Activated T-helper 1 cell treated with anti-CD3 and anti-CD28 coated beads, Interleukin-2, amount 50 U/mL, for 16 hours (primary cell): ENCODE measurements at places on chromosomes 2 and 18.
A peak's percentile ranks its signal among the peaks of the same experiment; 100 is the strongest.

DNA sequence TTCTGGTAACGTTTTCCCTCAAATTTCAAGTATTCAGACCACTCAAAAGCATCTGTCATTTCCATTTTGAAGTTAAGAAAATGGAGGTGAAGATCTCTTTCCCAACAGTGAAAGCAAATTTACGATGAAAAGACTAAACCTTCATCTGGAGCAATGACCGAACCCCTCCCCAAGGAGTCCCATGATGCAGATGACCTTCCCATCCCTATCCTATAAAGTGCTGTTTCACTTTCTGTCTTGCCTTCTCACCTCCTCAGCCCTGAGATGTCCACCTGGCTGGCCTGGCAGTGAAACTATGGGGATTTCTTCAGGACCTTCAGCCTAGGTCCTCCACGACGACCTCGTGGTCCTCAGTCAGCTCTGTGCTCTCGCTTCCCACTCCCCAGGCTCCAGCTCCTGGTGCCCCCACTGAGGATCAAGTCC, 925 bp upstream of the NPC1 start:
- no peak for DNase-seq

DNA sequence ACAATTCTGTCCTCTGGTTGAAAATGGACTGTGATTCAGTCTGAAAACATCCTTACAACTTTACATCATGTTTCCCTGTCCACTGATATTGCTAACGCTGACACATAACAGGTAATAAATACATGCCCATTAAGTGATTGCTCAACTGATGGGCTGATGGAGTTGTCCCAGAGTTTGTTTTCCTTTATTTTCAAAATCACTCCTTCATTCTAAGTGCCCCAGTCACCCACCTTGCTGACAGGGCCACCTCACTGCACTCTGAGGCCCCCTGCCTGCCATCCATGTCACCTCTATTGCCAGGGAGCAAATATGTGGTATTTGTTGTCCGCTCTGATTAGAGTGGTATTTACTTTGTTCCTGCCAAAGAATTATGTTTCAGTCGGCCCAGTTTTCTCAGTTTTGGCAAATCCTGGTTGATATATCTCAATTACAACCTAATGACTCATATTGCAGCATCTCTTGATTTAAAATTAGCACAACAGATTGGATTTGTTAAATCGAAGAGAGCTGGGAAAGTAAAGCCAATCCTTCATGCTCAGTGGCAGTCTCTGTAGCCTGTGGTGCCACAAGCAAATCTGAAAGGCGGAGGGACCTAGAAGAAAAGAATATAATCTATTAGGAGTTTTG, 105.1 kb downstream of the RDH14 start:
- no peak for DNase-seq

GRCh38 chr18:75116809-75117208, 92.1 kb downstream of the PTGR3 start:
- DNase-seq: no peak

DNA sequence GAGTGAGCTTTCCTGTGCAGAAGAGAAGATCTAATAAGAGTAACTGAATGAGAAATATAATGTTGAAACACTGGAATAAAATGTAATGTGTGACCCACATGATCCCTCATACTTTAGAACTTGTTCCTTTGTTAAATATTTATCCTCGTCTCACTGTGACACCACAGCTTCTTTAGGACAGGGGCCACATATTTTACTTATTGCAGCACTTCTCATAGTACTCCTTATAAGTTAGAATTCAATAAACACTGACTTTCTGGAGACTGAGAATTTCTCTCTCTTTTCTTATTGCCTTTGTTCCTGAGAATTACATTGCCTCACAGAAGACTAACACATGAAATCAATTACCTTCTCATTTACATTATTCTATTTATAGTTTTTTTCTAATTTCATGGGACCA, 1234.6 kb upstream of the CHAC2 start:
- no peak for DNase-seq

GRCh38 chr2:219332542-219332941, at the start of gene RESP18:
TSS of gene RESP18 (minus strand) at chr2:219332744.
- no peak for DNase-seq

DNA sequence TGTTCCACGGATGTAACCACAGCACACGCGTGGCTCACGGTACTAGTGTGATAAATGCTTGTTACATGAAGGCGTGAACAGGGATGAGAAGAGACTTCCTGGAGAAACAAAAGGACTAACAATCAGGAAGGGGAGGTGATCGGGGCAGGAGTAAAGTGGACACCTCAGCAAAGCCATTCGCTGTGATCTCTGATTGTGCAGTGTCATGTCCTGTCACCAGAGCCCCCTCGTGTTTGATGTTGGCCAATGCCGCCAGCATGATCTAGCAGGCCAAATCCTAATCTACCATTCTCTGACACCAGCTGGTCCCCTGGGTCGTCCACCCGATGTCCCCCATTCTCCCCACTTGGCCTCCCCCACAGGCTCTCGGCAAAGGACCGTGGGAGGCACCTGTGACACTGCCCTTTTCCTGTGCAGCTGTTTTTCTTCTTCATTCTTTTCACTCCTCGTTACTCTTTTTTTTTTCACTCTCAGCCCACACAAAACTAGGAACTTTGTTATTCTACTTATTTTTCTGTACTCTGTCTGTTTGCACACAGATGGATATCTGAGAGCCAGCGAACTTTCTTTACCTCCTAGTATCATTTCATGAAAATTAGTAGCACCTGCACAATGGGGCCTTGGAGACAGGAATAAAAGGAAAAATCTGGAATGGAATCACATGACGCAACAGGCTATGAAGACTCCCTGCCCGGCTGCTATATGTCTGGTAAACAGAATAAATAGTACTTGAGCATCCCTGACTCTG, 146.8 kb downstream of the TGIF1 start:
- DNase-seq: peak; percentile 21

GRCh38 chr2:46211461-46211860, 85.7 kb upstream of the EPAS1 start:
- DNase-seq: no peak

DNA sequence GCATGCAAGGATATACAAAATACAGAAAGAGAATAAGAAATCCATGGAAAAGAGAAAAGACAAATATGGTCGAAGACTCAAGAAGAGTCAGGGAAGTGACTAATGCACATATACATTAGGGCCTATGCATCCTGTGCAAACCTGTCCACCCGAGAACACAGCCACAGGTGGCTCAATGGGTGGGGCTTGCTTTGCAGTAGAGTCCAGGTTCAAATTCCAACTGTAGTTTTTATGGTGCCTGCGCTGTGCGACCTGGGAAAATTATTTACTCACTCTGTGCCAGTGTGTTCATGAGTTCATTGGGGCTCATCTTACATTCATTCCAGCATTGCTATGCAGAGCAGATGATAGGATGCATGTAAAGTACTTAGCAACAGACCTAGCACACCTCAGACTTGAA, 244.7 kb downstream of the CTNNA2 start:
- DNase-seq: no peak

DNA sequence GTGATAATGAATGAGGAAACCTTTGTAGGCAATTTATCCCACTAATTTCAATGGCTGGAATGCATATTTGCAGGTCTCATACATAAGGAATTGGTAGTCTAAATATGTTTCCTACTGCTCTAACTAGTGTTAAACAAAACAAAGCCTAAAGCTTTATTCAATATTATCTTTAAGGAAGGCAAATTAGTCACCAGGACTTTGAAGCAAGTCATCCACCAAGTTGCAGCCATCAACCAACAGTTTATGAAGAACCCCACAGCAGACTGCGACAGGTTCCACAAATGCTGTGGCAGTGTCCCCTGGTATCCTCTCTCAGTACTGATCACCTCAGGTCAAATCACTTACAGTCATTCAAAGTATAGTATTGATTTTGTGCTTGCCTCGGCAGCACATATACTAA, 181.5 kb upstream of the ZFP36L2 start:
- DNase-seq: no peak

GRCh38 chr2:101899265-101899664, 92.5 kb upstream of the IL1R2 start:
- no peak for DNase-seq

- DNase-seq: no peak
These were observed 453 bp upstream of the ANTXR1 start for GRCh38 chr2:69012310-69013141.

DNA sequence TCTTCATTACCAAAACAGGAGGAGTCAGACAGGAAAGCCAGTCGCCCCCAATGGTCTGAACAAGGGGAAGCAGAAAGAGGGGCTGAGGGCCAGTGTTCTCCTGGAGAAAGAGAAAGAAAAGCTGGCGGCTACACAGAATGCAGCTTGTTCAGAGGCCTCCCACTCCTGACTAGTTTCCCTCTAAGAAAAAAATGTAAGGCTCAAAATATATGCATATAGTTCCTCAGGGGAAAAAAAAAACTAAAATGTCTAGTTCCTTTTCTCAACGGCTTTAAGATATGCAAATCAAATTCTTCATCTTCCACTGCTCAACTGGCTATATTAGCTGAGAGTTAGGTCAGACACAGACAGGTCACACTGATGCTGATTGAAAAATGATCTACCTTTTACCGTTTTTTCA, 18.6 kb downstream of the MBOAT2 start:
- no peak for DNase-seq

DNA sequence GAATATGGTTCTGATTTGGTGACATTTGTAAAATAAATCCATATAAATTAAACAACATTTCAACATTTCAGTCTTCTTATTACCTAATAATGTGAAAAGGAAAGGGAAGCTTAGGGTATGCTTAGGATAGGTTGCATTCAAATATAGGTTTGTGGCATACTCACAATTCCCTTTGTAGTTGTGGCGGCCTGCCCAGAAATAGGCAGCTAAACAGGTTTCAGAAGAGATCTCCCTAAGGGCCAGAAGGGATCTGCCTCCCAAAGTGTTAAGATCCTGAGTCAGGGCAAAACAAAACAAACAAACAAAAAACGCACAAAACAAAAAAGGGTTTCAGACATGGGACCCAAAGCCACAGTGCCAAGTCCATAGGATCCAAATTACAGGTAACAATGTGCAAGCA, 41.4 kb upstream of the TCF7L1 start:
- no peak for DNase-seq

DNA sequence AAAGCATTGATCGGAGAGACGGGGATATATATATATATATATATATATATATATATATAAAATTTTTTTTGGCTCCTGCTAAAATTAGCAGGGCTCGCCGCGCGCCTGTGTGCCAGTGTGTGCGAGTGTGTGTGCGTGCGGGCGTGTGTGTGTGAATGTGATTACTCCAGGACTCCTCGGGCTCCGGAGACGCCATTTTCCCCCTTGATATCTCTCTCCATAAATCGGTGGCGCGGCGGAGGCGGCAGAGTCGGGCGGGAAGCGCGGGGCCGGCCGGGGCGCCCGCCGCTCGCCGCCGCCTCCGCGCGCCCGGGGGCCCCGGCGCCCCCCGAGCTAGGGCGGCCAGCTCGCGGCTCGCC, 795 bp upstream of the SETBP1 start:
- no peak for DNase-seq

GRCh38 chr2:198905881-198906612, 551.7 kb downstream of the SATB2 start:
- DNase-seq: no peak
